ENCODE measurements at places on chromosomes 16 and 17. TPM values are rescaled to one million over a fixed set of nuclear protein-coding genes. Genes with fewer than 3 reads are reported as not detected.

DNA sequence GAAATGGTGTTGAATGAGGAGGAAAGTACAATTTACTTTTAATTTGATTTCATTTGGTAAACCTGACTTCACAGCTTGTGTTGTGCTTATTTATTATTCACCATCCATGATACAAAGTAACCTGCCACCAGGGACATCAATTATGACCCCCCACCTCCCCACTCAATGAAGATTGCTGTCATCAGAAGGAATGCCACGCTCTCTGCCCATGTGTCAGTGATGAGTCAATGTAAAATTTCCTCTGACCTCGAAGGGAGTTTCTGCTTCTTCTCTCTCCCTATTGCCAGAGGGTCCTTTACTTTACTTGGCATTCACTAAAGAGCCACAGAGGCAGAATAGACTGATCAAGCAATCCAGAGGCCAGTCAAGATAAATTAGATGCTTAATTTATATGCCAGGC, 759.7 kb downstream of the CDH11 start:
- DNase-seq = no peak

- no peak for DNase-seq
Observed at GRCh38 chr17:30558686-30559545, 81.7 kb downstream of the GOSR1 start.

DNA sequence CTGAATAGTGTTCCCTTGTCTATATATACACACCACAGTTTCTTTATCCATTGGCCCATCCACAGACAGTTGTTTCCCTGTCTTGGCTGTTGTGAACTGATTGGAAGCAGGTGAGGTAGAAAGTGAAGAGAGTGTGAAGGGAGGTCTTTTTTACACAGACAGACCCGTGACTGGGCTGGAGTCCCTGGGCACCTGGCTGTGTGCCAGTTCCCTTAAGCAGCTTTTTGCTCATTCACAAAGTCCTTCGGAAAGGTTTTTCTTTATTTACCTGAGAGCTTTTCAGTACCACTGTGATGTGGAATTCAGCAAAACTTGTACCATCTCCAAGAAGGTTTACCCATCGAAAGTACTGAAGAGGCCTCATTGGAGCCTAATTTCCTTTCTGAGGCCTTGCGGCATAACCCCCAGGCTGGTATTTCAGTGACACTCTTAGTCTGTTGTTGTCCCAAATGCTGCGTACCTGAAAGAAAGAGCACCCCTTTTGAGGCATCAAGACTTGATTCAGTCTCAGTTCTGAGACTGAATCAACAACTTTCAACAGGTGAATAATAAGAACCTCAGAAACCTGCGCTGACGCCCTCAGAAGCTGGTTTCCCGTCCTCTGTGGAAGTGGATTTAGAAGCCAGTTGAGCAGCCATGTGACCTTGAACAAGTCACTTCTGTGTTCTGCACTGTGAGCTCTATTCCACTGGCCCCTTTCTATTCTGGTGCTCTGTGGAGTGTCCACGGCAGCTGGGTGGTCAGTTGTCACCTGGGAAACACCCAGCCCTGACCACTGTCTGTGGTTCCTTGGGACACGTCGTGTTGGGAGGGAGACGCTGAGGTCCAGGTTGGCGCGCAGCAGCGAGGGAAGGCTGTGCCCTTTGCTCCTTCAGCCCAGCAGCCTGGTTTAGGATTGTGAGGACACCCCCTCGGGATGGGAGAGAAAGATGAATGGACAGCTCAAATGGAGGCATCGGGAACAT, 53.9 kb upstream of the CRISPLD2 start:
- DNase-seq = no peak

GRCh38 chr16:69440250-69440649, 15.8 kb downstream of the CYB5B start:
- no peak for DNase-seq

- DNase-seq = no peak
Observed at GRCh38 chr17:8862213-8863056, 5.0 kb downstream of the PIK3R6 start.

DNA sequence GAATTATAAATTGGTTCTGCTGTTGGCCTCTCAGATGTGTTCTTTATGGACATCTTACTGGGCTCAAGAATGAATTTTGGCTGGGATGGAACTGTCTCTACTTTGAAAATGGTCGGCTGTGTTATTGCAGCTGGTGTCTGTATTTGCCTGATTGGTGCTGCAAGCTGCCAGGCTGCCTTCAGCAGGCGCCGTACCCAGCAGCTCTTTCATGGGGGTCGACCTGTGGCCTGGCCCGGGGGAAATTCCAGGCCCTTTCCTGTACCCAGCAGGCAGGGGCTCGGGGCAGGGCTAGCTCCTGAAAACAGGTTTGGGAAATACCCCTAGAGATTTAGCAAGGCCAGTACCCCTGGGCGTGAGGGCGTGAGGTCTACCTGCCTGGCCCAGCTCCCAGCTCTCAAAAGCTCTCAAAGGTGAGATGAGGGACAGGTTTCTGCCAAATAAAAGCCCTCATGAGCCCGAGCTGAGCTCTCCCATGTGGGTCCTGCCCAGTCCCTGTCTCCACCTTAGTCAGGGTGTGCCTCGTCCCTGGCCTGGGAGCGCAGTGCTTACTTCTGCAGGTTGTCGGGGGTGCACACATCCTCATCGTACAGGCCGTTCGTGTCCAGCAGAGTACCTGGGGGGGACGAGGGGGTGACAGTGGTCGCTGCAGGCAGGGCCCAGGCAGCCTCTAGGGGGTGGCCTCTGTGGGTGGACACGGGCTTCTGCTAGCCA, 52.3 kb downstream of the PRMT7 start:
- no peak for DNase-seq

DNA sequence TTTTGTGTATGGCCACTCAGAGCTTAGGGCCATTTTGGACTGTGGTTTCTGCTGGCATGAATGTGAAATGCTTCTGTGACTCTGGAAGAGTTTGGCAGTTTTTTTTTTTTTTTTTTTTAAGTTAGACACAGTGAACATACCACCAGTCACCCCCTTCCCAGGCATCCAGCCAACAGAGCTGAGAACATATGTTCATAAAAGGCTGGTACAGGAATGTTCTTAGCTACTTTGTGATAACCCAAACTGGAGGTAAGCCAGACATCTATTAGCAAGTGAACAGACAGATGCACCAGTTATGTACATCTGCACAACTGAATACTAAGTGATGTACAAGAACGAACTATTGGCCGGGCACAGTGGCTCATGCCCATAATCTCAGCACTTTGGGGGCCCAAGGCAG, 92.7 kb downstream of the ABCC1 start:
- no peak for DNase-seq

DNA sequence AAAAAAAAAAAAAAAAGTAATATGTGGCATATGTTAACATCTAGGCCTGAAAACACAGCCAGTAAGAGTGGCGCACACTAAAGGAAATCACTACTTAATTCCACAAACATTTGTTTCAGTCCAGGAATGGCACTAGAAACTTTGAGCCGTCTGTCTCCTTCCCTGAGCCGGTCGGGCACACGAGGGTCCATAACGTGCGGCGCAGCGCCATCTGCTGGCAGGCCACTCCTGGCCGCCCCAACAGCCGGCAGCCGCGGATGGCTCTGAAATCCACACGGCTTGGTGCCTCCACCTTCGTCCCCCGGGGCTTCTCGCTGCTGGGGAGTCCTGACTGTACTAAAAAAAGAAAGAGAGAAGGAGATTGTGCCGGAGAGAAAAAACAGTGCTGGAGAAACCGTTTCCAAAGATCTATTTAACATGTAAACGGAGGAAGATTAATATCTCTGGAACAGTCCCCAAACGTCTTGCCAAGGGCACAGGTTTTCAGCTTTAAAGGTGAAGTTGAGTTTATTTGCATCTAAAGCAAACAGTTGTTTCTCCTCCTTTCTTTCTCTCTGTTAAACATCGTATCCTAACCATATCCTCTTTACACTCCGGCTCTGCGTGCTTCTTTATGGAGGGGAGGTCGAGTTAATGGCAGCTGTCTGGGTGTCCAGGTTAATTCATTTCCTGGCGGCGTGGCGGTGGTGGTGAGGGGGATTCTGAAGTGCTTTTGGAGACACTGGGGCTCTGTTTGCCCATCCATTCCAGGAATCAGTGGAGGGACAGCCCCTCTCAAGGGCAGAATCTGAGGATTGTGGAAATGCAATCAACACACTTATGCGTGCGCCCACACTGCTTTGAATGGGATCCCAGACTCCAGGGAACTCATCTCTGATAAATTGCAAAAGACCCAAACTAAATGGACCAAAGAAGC, 611.3 kb upstream of the SALL1 start:
- peak; percentile 81 for DNase-seq

DNA sequence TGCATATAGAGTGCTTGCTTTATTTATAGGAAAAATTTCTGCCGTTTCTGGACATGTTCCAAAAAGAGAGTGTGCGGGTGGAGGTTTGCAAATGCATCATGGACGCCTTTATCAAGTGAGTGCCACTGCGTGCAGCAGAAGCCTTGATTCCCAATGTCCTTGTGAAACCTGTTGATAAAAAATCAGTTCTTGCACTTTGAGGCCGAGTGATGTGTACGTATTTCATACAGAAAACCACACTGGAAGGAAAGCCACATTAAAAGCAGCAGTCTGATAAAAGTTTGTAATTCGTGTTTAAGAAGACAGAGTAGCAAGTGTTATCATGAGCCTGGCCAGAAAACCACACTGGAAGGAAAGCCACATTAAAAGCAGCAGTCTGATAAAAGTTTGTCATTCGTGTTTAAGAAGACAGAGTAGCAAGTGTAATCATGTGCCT, 78.0 kb downstream of the KNOP1 start:
- no peak for DNase-seq

GRCh38 chr17:41656249-41657023, 32.1 kb upstream of the KRT17 start:
- no peak for DNase-seq

DNA sequence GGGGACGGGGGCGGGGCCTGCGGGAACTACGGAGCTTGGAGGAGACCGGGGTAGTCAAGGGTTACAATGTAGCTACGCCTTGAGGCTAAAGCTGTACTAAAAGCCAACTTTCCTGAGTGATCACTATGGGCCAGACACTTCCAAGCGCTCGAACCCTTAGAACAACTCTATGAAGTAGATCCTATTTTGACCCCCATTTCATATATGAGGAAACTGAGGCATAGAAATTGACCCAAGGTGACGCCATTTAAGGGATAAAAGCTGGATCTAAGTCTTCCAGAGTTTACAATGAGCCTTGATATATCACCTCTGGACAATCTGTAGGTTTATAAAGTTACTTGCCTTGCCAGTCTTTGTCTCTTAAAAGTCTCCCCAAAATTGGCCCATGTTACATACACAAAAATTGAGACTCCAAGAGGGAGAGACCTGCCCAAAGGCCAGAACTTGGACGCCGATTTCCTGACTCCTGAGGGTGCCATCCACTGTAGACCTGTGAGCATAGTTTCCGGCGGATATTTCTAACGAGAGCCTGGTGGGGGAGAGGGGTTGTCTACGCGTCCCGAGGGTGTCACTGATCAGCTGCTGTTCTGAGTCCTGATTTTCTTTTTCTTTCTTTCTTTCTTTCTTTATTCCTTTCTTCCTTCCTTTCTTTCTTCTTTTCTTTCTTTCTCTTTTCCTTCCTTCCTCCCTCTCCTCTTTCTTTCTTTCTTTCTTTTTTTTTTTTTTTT, 555 bp upstream of the NCBP3 start:
- no peak for DNase-seq

DNA sequence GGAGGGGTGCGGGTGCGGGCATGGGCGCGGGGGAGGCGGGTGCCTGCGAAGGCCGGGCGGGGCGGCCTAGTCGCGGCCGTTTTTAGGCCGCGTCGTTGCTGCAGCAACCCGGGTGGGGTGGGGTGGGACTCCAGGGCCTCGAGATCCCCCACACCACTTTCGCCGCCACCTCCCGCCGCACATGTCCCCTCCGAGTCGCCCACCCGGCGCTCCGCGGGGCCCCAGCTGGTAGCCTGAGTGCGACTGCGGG, 11.3 kb downstream of the TBX2 start:
- DNase-seq = no peak

DNA sequence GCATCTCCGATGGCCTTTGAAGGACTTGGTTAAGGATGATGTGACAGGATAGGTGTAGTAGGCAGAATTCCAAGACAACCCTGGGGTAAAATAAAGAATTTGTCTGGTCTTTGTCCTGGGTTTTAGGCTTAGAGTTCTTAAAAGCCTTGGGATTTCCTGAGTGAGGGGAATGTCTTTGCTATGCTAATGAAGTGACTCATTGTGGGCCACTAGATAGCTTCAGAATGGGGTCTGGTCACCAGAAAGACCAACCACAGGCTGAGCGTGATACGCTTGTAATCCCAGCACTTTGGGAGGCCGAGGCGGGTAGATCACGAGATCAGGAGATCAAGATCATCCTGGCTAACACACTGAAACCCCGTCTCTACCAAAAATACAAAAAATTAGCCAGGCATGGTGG, 182.8 kb upstream of the TOX3 start:
- no peak for DNase-seq

- DNase-seq = no peak
Observed at GRCh38 chr17:20009052-20009301, 182 bp upstream of the SPECC1 start.

DNA sequence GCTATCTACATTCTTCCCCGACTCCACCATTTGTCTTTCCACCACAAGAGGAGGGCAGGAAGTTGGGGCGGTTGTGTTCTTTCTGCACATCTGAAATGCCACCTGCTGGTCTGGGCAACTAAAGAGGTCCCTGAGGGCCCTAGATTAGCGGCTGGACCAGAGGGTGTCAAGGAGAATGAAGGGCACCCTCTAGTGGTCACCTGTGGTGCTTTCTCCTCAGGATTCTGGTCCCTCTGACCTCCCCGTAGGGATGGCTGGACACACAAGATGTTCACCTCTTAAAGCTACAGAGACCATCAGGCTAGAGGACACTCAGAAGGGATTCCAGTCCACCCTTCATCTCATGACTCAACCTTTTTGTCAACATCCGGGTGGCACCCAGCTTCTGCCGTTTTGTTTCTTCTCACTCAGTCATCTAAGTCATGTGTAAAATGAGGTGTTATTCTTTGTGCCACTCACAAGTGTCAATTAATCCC, 2.9 kb upstream of the SCIMP start:
- DNase-seq = peak; percentile 61

Gene CA5A
- 12.3 TPM for total RNA-seq

Gene C16orf95
- total RNA-seq = 2.0 TPM

Gene MYH1
- 0.14 TPM for total RNA-seq

Gene BAIAP3
- total RNA-seq = 2.8 TPM

Gene KRTAP9-4
- not detected for total RNA-seq

Gene NPIPA2
- total RNA-seq = 0.75 TPM

Gene KRT24
- total RNA-seq = not detected

Gene BOLA2
- 16.2 TPM for total RNA-seq

Gene BCAS3
- 24.6 TPM for total RNA-seq

Gene SEPTIN12
- not detected for total RNA-seq

Gene RND2
- 1.9 TPM for total RNA-seq

Gene KCNAB3
- total RNA-seq = 0.67 TPM

Gene CHST5
- total RNA-seq = not detected

Gene GAST
- not detected for total RNA-seq

Gene DVL2
- 24.5 TPM for total RNA-seq

All from liver (tissue), 10 donors.